ENCODE measurements at places on chromosomes 6 and 20.

- no peak for DNase-seq
These were observed 25.3 kb upstream of the CSNK2A1 start for GRCh38 chr20:568673-569415.

DNA sequence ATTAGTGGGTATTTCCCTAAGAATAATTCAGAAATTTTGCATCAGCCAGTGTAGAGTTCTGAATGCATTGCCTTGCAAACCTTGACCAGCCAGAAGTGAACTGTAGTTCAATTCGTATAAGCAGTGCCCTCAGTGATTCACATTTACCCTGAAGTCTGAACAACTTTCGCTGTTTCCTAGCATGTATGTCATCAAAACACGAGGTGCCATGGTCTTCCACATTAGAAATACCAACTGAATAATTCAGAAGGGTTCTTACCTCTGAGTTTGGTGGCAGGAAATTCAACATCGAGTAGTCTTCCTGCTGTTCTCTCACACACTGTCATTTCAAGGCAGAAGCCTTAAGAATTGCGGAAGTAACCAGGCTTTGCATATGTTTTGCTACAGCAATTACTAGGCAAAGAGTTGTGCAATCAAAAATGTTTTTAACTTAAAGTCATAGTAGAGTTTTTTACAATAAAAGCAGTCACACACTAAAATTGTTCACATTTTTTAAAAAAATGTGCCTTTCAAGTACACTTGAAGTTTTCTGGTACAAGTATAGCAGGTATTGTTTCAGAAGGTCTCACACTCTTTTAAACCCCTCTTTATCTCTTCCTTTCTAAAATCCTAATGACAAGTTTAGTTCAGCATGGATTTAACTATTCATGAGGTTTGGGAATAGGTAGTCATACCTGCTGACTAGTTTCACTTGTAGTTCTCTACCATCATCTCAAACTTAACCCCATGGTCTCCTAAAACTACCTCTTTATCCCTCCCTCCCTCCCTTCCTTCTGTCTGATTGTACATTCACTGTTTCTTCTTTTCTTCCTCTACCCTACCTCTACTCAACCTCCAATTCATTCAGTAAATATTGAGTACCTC lies 118.3 kb downstream of the STXBP5 start:
- DNase-seq = no peak

GRCh38 chr6:110662490-110663211 lies 152.6 kb downstream of the CDK19 start:
- no peak for DNase-seq

DNA sequence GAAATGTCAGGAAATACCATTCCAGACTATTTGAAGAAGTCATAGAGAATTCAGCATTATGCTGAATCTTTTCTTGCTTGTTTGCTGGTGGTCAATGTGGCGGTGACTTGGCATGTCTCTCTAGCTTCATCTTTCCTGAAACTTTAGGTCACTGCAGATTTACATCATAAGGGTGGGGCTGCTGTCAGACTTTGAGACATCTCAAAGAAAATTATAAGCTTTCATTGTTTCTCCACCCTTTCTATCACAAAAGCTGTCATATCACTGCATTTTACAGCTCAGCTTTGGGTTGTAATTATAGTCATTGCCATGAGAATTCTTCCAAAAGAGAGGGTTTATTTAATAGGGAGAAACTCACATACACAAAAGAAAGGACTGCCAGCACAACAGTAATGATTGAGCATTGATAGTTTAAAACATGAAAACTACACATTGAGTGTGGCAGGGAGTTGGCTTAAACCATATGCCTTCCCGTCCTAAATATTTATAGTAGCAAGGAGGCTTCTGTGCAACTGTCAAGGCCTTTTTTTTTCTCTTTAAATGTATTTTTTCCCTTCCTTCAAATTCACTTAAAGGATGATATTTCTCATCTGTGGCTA lies 44.7 kb upstream of the LRRC1 start:
- DNase-seq = no peak

DNA sequence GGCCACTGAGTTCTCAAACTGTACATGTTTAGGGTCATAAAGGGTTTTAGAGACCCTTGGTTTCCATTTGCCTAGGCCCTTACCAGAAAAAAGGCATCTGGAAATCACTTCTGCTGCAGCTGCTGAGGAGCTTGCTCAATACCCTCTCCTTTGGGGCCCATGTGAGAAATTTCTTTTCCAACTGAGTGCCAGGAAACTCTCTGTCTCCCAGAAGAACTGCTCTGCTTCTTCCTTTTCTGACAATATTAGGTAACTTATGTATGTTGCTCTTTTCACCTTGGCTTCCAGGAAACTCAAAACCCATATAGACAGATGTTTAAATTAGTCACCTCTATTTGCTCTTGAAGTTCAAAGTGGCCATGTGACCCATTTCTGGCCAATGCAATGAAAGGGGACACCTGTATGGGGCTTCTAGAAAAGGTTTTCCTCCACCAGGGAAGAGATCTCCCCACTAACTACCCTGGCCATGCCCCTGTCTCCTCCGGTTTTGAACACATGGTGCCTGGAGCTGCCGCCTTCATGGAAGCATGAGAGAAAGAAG lies 121.6 kb downstream of the PREX1 start:
- no peak for DNase-seq

- DNase-seq = no peak
These were observed 30.4 kb downstream of the GPLD1 start for GRCh38 chr6:24458941-24459340.

DNA sequence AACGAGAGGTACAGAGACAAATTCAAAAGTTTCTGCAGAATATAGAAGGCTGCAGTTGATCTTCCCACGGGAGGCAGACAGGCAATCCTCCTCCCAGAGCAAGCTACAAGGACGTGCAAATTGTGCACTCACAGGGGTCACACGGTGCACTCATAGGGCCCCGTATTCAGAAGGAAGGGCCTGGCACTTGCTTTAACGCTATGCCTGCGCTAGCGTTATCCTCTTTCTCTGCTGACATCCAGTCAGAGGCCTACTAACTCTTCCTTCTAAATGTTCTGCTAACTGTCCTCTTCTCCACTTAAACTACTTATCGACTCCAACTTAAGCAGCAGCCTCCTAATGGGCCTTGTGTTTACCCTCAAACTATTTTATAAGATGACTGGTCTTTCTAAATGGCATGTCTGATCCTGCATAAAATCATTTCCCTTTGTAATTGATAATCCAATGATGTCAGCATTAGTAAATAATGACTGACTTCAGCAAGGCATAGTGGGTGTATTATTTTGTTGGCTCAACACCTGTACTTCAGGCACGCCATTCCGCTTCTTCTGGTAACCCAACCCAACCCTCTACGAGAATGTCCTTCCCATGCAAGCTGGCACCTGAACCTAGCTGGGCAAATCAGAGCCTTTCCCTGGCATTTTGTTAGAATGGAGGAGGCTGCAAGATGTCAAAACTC lies 2.2 kb downstream of the IFNGR1 start:
- DNase-seq = peak; percentile 57

DNA sequence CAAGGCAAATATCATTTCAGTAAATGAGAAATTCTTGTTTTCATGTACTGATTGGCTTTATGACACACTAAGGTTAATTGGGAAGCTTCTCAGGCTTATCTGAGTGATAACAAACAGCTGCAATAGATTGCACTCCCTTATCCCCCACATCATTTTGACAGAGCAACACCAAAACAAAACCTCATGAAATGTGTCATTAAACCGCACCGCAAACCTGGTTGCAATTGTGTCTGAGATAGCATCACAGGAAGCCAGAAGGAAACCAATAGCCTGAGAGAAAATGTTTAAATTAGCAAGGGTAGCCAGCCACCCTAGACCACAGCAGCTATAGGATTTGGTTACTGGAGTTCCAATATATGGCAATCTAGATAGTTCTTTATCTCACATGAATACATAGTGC lies 31.6 kb upstream of the LAMA4 start:
- DNase-seq = no peak

DNA sequence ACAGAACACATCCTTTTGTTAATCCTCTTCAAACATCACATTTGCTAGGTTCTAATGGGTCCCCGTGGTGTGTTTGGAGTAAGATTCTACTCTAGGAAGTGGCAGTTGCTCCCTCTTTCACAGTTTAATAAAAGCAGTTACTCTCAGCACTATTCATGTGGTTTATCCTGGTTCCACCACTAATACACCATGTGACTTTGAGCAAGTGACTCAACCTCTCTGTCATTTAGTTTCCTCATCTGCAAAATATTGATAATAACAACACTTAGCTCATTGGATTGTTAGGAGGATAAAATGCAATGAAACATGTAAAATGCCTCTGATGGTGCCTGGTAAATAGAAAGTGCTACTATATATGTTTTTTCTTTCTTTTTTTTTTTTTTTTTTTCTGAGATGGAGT lies 488.0 kb upstream of the NOX3 start:
- no peak for DNase-seq

- DNase-seq = no peak
These were observed 170.2 kb upstream of the PMEPA1 start for GRCh38 chr20:57879779-57880570.

DNA sequence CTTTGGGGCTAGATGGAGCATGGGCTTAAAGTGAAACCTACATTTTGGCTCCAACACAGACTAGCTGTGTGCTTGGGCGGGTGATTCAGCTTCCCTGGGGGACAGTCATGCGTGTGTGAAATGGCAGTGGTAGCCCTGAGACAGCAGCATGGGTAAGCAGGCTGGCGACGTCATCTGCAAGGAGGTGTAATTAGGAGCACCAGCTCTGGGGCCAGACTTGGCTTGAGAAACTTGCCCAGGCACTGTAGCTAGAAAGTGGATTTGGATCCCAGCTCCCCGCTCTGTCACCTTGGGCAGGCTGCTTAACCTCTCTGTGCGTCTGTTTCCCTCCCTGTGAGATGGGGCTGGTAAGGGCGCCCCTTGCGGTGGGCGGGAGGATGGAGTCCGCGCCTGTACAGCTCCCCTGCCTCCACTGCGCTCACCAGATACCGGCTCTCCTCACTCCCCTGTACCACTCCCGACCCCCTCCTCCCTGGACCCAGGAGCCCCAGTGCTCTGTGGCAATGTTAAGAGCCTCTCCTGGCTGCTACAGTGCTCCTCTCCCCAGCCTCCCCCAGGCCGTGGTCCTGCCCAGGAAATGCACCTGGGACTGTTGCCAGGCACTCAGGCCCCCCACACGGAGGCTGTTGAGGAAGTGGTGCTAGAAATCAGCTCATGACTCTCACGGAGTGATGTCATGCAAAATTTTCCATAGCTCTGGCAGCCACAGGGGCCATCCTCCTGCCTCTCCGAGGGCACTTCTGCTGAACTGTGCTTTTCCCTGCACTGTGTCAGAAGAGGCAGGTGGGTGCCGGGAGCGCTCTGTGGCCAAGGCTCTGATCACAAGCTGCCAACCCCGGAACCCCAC lies 44.6 kb downstream of the SYNJ2 start:
- DNase-seq = peak; percentile 46

- DNase-seq = no peak
These were observed 615.3 kb downstream of the TFAP2A start for GRCh38 chr6:9799582-9799981.

- DNase-seq = peak; percentile 50
These were observed 147.1 kb upstream of the SASH1 start for GRCh38 chr6:148195511-148195910.

- DNase-seq = peak; percentile 92
These were observed at the start of gene CRYBG1 for GRCh38 chr6:106360410-106360988. Gene CRYBG1 (plus strand): TSS chr6:106360717. CDS start chr6:106360909, 192 bp downstream.

DNA sequence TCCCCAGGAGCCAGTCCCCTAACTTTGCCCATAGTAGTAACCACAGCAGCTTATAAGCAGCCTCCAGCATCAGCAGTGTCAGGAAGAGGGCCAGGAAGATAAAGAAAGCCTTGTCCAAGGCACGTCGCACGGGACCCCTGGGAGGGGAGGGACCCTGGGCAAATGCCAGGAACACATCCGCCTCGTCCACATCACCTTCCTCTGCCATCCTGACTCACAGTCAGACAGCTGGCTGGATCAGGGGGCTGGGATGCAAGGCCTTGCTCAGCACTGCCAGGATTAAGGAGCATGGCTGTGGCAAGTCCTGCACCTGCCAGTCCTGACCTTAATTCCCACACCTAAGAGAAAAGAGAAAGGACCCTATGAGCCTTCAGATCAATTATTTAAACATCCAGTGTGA lies 11.5 kb upstream of the ZBTB22 start:
- no peak for DNase-seq

GRCh38 chr6:119148098-119148824 lies 69.8 kb upstream of the FAM184A start:
- DNase-seq = peak; percentile 22

DNA sequence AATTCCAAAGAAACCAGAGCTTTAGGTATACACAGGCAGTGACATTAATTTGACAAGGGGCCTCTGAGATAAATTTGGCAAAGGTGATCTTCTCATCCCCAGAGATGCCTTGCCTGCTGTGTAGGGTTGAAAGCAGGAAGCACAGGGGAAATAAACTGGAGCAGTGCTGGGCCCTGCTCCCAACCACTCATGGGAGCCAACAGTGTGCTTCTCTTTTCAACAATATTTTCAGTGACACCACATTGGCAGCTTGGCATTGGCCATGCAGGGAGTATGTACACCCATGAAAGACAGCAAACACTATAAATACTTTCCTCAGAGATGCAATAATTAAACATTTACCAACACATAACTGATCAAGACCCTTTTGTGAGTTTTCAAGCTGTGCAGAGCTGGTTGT lies 90.7 kb upstream of the F13A1 start:
- DNase-seq = no peak

GRCh38 chr20:3614466-3614865 lies 48.7 kb downstream of the GFRA4 start:
- DNase-seq = no peak

GRCh38 chr20:38095017-38095686 lies 61.6 kb downstream of the RPRD1B start:
- DNase-seq = no peak

- no peak for DNase-seq
These were observed 65.9 kb downstream of the PREX1 start for GRCh38 chr20:48761874-48762273.

DNA sequence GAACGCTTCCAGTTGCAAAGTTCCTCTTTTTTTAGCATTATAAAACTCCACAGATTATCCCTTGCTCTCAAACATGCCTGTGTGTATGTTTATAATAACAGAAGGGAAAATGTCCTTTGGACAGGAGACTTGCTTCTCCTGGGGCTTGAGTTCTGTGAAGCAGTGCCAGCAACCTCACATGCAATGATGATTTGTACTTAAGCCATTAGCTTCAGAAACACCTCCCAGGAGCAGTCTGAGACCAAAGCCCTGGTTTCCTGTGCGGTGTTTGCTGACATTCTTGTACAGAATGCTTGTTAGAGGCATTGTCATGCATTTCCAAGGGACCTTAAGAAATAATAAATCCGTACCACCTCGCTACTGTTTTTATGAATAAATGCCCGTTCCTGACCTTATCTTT lies 752.8 kb downstream of the CBLN4 start:
- no peak for DNase-seq

- no peak for DNase-seq
These were observed 225.9 kb downstream of the SMOC2 start for GRCh38 chr6:168666699-168667427.

GRCh38 chr20:43755390-43755789 lies 28.6 kb upstream of the GTSF1L start:
- DNase-seq = no peak

- no peak for DNase-seq
These were observed 201.7 kb downstream of the CLIC5 start for GRCh38 chr6:45813943-45814342.

All from NCI-H146 (cell line).